ENCODE measurements at places on chromosomes 4 and X.

DNA sequence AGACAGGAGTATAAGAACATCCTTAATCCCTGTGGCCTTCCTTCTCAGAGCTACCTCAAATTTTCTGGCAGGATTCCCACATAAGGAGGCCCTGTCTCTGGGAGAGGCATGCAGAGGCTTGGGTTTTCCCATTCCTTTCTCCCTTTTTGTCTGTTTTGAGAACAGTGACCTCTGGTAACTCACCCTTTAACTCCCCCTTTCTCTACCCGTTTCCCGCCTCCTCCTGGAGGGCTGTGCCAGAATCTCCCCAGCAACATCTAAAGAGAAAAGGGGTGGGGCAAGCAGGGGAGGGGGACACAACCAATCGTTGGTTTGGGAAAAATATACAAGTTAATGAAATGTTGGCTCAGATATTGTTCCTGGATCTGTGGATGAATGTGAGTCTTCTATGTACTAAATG is 303.7 kb upstream of the IRS4 start:
- no peak for DNase-seq

DNA sequence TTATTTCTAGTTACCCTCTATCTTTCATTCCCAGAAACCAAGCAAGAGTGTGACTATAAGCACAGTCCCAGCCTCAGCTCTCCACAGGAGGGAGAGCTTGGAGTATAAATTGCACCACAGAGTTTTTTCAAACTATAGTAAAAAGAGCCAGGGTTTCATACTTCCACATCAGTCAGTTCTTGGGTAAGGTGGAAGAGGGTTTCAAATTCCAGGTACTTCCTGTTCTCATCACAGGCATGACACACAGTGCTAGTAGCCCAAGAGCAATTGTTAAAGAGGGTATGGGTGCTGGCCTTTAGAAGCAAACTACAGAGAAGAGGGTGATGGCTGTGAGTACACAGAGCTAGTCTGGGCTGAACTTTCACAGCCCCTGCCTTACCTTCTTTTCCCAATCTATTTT is 5.7 kb upstream of the IL1RAPL1 start:
- no peak for DNase-seq

DNA sequence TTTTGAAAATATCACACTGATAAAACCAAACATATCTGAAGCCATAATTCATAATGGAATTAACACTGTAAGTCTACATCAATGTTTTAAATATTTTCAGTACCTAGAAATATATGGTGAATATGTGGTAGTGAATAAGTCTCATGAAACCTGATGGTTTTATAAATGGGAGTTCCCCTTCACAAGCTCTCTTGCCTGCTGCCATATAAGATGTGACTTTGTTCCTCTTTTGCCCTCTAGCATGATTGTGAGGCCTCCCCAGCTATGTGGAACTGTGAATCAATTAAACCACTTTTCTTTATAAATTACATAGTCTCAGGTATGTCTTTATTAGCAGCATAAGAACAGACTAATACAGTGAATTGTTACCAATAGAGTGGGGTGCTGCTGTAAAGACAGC is 536.8 kb upstream of the GALNT7 start:
- no peak for DNase-seq

GRCh38 chr4:6889101-6889735 is 20.4 kb upstream of the TBC1D14 start:
- DNase-seq, result no peak

GRCh38 chrX:135740681-135741149 is 27.3 kb downstream of the CT45A1 start:
- DNase-seq, result no peak

GRCh38 chrX:71604141-71604540 is 14.2 kb downstream of the CXCR3 start:
- DNase-seq, result no peak

GRCh38 chr4:185792384-185793115 is 19.4 kb downstream of the SORBS2 start:
- DNase-seq, result peak; percentile 75

DNA sequence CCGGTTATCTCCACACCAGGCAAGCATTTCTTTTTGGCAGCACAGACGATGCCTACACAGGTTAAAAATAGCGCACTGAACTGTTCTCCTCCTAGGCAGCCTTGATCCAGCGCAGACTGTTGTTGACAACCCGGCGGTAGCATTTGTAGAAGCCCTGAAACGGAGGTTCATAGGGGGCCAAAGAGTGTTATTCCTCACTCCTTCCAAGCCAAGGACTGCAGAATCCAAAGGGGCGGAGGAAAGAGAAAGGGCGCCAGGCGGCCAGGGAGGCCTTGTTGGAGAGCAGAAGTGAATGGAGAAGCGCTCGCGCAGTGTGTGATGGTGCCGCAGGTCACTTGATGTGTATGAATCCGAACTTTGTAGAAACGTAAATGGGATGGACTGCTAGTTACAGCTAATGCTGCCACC is 82.7 kb downstream of the TENM3 start:
- DNase-seq, result no peak

DNA sequence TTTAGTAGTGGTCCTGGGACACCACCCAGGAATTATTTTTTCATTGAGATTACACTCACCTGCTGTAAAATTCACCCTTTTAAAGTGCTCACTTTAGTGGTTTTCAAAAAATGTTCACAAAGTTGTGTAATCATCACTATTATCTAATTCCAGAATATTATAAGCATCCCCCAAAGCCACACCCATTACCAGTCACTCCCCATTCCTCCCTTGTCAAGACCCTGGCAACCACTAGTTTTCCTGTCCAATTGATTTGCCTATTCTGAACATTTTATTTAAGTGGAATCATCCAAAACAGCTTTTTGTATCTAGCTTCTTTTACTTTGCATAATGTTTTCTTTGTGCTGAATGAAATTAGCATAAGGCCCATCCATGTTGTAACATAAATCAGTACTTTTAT is 12.7 kb upstream of the CXCL6 start:
- DNase-seq, result no peak

- no peak for DNase-seq
These were observed 4.7 kb upstream of the ASMT start for GRCh38 chrX:1610166-1610565.

DNA sequence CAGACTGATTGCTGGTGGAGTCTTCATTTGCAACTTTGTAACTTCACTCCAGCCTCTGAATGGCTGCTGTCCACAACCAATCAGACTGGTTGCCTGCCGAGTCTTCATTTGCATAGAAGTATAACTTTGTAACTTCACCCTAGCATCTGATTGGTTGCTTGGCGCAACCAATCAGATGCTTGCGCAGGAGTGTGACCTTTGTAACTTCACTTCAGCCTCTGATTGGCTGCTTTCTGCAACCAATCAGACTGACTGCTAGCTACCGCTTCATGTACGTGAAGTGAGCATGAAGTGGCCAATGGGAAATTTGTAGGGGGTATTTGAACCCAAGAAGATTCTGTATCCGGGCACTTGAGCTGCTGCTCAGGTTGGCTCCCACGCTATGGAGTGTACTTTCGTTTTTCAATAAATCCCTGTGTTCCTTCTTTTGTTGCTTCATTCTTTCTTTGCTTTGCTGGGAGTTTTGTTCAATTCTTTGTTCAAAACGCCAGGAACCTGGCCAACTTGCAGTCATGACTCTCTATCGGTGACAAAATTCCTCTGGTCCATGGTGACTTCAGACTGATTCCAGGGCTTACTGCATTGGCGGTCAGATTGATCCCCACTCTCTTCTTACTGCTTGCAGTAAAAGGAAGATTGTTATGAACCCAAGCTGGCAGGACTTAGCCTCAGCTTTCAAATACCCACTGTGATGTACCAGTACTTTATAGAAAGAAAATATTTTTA is 46.4 kb upstream of the FGG start:
- no peak for DNase-seq

DNA sequence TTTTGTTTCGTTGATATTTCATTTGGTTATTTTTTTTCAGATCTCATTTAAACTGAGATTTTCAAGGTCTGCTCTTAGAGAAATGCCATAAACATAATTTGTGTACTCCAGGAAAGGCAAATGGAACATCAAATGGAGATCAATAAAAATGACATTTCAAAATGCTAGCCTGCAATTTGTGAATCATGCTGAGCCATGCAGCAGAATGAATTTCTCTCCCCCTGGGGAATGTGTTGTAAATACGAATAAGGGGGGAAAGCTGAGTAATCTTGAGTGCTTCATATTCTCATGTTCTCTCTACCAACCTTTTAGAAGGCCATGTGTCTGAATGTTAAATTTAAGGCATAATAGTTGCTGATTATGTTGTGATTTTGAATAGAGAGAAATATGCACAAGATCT is 7.8 kb downstream of the ZCCHC4 start:
- peak; percentile 58 for DNase-seq

GRCh38 chr4:152390216-152390615 is 145.7 kb downstream of the FBXW7 start:
- DNase-seq, result no peak

GRCh38 chr4:3671571-3672464 is 94.4 kb upstream of the ADRA2C start:
- DNase-seq, result no peak

- DNase-seq, result no peak
These were observed 244.2 kb downstream of the FSTL5 start for GRCh38 chr4:161919442-161920220.

- DNase-seq, result no peak
These were observed 177.4 kb upstream of the MAMLD1 start for GRCh38 chrX:150185766-150186165.

GRCh38 chr4:109412776-109413175 is 20.8 kb upstream of the SEC24B start:
- no peak for DNase-seq

DNA sequence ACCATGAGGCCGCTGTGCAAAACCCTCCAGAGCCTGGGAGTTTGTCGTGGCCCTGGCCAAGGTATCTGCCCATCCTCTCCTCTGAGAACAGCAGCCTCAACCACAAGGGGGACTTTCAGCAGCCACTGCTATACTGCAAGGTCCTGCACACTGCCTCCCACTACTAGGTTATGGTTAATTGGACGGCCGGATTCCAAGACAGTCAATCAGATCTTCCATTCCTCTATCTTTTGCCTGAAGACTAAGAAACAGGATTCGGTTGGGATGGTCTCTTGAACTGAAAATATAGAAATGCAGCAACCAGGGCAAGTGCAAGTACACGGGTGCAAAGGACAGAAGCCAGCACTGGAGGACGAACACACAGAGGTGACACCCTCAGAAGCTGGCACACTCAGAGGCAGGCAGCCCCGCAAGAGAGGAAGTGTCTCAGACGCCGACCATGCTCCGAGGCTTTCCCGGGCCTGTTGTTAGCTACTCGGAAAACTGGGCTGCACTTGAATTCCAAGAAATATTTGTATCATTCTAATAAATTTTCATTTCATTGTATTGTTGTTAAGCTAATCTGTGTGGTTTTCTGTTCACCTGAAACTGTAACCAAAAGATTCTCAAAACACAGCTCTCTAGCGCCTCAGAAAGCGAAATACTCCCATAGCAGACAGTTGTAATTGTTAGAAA is 63.3 kb downstream of the AFAP1 start:
- peak; percentile 58 for DNase-seq

DNA sequence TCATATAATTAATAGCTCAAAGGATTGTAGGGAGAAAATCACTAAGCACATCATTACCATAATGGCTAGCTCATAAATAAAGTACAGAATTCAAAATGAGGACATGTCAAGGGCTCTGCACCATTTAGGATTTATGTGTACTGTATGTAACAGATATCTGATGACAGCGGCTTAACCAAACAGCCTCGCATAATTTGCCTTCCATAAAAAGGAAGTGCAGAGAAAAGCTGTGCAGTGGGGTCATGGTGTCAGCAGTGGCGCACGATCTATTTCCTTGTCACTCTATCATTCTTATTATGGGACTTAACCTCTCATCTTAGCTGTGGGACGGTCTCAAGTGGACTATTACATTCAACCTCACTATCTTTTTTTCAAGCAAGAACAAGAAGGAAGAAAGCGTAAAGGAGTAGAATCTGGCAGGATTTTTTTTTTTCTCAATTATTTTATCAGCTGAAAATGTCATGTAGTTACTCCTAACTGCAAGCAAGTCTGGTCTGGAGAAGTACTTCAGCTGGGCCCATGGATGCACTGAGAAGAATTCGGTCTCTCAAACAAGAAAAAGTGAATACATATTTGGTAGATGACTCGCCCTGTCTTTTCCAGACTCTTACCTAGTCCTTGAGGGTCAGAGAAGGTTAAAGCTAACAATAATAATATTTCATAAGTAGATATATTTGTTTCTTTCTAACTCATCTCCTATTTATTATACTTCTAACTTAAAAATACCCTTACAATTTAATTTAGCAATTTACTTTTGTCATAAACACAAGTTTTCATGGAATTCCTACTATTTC is 94.6 kb downstream of the COX18 start:
- DNase-seq, result no peak

- peak; percentile 61 for DNase-seq
These were observed 5.5 kb upstream of the XIAP start for GRCh38 chrX:123854329-123854728.

- DNase-seq, result no peak
These were observed 6.1 kb upstream of the BDH2 start for GRCh38 chr4:103105558-103106356.

- no peak for DNase-seq
These were observed 476.9 kb upstream of the SLIT2 start for GRCh38 chr4:19774690-19775256.

DNA sequence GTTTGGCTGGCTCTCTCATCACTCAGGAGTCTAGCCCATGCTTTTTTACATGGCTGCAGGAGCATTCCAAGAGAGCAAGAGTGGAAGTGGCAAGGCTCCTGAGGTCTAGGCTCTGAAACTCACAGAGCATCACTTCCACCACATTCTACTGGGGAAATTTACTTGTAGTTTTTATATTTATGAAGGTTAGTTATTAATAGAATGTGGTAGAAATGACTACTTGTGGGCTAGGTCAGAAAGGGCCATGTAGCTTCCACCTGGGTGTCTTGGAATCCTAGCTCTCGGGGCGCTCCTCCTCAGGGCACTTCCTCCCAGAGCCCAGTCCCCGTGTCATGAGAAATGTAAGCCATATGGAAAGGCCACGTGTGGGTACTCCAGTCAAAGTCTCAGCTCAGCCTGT is 127.0 kb upstream of the CASK start:
- no peak for DNase-seq

DNA sequence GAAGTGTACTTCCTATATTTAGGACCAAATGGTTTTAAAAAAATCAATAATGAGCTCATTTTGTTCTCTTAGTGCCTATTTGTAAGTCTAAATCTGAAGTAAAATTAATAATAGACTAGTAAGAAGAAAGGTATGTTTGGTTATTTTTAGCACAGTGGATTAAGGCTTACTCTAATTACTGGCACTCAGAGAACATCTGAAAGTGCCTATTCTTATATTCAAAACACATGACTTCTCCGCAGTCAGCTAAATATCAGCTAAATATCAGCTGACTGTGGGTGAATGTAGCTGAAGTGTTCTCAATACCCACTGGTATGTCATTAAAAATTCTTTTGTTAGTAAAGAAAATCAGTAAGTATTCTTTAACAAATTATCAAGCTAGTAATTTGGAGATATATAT is 6.0 kb downstream of the AP1S2 start:
- no peak for DNase-seq

GRCh38 chr4:7638984-7639789 is 204.5 kb upstream of the PSAPL1 start:
- no peak for DNase-seq

GRCh38 chr4:132683957-132684356 is 465.1 kb upstream of the PCDH10 start:
- DNase-seq, result no peak

All from AG08395 (cell line).